Lung (tissue), 17 donors: ENCODE measurements at places on chromosomes 1 and 21. TPM values are rescaled to one million over a fixed set of nuclear protein-coding genes. Genes with fewer than 3 reads are reported as not detected.

- DNase-seq: no peak
Measured at GRCh38 chr1:21750841-21751240, 32.1 kb downstream of the USP48 start.

The OR2L8 gene
- not detected for polyA plus RNA-seq

The PLA2G5 gene
- 3.8 TPM for polyA plus RNA-seq

The FAM72A gene
- 4.1 TPM for polyA plus RNA-seq

DNA sequence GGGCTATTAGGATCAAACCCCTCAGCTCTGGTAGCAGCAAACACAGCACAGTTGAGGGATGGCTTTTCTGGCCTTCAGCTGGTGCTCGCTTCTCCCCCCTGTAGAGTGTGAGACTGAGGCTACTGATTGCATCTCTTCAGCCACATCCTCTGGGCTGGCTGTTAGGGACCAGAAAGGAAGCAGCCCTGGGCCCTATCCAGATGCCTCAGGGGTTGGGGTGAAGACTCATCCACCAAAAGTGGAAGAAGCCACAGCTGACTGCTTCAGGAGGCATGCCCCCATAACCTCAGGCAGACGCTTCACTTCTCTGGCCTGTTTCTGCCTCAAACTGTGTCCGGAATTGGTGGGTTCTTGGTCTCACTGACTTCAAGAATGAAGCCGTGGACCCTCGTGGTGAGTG lies 6.2 kb upstream of the TMEM200B start:
- DNase-seq: no peak

DNA sequence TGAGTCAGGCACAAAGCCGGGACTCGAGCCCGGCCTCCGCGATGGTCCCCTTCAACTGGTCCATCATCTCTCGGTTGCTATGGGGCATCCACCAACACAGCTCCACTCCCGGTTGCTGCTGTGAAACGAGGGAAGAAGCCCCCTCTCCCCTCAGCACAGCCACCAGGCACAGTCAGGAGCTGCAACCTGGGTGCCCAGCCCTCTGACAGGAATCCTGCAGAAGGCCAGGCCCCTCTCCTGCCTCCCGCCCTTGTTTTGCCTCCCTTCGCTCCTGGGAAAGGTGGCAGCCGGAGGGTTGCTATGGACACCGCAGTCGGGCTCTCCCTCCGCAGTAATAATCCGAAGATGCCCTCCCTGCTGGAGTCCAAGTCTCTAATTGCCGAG lies 8.9 kb upstream of the KCNN3 start:
- no peak for DNase-seq

GRCh38 chr1:20619999-20620398 lies 13.3 kb upstream of the PINK1 start:
- DNase-seq: no peak

The BRINP3 gene
- polyA plus RNA-seq: 0.06 TPM

DNA sequence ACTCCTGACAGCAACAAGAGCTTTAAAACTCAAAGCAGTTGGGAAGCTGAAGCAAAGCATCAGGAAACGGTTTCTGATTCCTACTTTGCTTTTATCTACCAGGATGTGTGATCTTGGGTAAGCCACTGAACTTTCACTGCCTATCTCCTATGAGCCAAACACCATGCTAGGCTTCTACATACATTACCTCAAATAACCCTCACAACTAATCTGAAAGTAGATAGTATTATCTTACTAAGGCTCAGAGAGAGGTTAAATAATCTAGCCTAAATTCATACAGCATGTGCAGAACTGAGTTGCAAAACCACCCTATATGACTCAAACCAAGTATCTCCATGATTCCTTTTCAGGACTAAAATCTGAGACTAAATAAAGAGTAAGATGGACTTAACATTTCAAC lies 83.8 kb downstream of the EVI5 start:
- no peak for DNase-seq

DNA sequence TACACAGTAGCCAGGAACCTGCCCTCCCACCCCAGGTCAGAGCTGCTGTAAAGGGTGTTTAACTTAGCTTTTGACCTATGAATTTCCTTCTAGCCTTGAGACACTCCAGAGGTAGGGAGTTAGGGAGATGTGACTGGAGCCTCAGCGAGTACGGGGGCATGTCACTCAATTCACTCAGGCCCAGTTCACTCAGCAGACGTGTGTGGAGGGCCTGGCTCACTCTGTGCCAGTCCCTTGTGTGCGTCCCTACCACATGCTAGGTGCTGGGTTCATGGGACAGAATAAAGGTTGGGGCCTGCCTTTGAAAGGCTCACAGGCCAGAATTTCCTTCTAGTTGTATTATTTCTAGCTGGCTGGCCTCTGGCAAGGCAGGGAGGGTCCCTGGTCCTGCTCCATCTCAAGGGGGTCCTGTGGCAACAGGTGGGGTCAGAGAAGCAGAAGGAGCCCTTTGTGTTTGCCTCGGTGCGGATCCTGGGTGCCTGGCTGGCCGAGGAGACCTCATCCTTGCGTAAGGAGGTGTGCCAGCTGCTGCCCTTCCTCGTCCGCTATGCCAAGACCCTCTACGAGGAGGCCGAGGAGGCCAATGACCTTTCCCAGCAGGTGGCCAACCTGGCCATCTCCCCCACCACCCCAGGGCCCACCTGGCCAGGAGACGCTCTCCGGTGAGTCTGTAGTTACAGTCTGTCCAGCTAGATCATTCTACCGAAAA lies 4.5 kb downstream of the NCDN start:
- no peak for DNase-seq

- no peak for DNase-seq
Measured at GRCh38 chr1:4596486-4596885, 57.9 kb upstream of the AJAP1 start.

DNA sequence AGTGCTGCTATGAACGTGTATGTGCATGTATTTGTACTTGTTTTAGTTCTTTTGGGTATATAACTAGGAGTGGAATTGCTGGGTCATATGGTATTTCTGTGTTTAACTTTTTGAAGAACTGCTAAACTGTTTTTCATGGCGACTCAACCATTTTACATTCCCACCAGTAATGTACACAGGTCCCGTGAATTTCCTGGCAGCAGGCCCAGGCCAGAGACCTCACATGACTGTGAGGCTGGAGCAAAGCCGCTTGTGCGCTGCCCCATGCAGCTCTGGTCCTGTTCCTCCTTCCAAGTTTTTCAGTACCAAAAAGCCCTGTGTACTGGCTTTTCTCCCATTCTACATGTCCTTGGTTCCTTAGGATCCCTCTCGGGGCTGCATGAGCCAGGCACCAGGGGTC lies 29.6 kb downstream of the ACOT11 start:
- DNase-seq: peak; percentile 83

GRCh38 chr1:178174539-178174938 lies 80.6 kb downstream of the RASAL2 start:
- peak; percentile 22 for DNase-seq

The SLC30A10 gene
- not detected for polyA plus RNA-seq

- no peak for DNase-seq
Measured at GRCh38 chr1:224380003-224380402, 23.3 kb downstream of the CNIH4 start.

- DNase-seq: peak; percentile 45
Measured at GRCh38 chr1:24929398-24930259, 447 bp downstream of the RUNX3 start.

DNA sequence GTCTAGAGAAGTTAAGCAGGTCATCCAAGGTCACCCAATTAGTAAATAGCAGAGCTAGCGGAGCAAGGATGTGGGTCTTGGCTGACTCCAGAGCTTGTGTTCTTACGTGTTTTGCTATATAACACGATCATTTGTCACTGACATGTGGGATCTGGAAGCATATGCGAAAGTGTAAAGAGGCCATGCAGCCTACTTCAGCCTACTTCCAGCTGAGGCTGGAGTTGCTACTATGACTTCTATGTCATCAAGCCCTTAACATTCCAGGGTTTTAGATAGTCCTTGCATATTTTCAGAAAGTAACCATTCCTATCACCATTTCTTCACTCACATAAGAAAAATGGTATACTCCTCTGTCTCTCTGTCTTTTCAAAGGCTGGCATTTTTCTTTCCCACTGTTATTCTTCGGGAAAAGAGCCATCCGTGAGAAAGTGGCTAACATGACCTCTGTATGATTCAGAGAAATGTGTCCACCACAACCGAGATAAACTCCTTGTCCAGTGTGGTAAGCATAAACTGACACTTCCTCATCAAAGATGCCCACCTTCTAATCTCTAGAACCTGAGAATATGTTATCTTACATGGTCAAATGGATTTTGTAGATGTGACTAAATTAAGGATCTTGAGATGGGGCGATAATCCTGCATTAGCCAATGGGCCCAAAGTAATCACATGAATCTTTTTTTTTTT lies 24.0 kb upstream of the ABL2 start:
- DNase-seq: no peak

DNA sequence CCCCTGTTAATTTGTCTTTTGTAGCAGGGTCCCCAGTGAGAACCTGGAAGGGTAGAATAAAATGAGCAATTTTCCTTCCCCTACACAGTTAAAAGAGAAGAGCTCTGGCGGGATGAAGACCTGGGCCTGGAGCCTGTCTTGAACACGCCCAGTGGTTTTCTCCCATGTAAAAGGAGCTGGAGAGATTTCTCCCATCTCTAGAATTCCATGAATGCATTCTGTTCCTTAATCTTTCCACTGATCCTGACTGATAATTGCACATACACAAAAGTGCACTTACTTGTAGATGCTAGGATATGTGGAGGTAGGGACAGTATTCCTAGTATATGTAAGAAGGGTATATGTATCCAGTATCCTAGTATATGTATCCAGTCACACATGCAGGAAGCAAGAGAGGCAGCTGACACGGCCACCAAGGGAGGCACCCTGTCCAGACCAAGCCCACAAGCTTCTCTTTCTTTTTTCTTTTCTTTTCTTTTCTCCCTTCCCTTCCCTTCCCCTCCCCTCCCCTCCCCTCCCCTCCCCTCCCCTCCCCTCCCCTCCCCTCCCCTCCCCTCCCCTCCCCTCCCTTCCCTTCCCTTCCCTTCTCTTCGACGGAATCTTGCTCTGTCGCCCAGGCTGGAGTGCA lies 11.9 kb upstream of the PKNOX1 start:
- DNase-seq: no peak

- DNase-seq: no peak
Measured at GRCh38 chr1:30447080-30447479, 276.3 kb downstream of the MATN1 start.

GRCh38 chr1:164604541-164604940 lies 45.6 kb downstream of the PBX1 start:
- no peak for DNase-seq

The BRDT gene
- not detected for polyA plus RNA-seq

The GPR37L1 gene
- polyA plus RNA-seq: 0.04 TPM

GRCh38 chr1:150001415-150001814 lies 9.1 kb downstream of the OTUD7B start:
- no peak for DNase-seq

The SMCP gene
- polyA plus RNA-seq: not detected

DNA sequence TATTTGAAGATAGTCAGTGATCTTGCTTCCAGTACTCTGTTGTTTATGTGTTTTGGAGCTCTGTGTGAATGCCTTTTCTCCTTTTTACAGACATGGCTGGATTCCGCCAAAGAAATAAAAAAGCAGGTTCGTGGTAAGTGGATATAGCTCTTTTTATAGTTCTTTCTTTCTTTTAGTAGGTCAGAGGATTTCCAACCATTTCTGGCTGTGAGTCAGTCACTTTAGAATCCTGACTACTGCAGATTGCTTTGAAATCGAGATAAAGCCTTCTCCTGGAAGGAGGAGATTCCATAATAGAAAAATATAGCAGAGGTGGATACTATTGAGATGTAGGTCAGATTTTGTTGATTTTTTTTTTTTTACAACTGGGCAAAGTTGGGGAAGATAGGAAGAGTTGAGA lies 97.4 kb downstream of the EPB41 start:
- DNase-seq: no peak

- DNase-seq: no peak
Measured at GRCh38 chr1:96982118-96982517, 260.5 kb downstream of the PTBP2 start.

DNA sequence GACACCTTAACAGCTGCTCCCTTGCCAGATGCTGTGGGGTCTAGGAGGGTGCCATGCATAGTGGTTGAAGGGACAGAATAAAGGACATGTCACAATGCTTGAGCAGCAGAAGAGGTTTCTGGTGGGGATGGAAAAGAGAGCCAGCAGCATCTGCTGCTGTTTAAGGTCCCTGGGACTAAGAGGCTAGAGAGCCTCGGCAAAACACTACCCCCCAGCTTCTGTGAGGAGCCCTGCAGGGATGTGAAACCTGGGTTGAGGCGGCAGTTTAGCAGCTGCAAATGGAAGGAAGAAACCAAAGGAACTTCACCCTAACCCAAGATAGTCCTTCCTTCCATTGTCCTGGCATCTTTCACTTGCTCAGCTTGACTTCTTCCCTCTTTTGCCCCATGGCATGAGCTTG lies 39.4 kb downstream of the PLXNA2 start:
- DNase-seq: no peak

The SPATC1L gene
- polyA plus RNA-seq: 6.6 TPM

The PTAFR gene
- polyA plus RNA-seq: 93.6 TPM

DNA sequence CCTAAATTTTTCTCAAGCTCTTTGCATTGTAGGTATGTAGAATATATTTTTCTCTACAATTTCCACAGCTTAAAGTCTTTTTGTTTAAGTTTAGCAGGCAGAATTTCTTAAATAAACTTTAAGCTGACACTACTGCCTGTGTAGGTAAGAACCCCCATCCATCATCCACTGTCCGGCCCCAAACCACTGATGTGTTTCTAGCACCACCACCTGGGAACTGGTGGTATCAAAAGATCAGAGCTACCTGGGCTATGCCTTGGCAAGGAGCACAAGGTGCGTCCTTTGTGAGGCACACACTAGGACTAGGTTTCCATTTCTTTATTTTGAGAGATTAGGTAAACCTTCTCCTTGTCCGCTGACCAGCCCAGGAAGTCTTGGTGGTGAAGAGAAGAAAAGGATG lies 10.5 kb upstream of the LELP1 start:
- DNase-seq: no peak

- DNase-seq: no peak
Measured at GRCh38 chr1:110265186-110265585, 55.1 kb downstream of the KCNC4 start.

- DNase-seq: no peak
Measured at GRCh38 chr1:203763505-203763904, 1.5 kb upstream of the LAX1 start.

GRCh38 chr21:42463861-42464515 lies 32.0 kb downstream of the RSPH1 start:
- DNase-seq: peak; percentile 54

The OR6N1 gene
- 8.7 TPM for polyA plus RNA-seq

DNA sequence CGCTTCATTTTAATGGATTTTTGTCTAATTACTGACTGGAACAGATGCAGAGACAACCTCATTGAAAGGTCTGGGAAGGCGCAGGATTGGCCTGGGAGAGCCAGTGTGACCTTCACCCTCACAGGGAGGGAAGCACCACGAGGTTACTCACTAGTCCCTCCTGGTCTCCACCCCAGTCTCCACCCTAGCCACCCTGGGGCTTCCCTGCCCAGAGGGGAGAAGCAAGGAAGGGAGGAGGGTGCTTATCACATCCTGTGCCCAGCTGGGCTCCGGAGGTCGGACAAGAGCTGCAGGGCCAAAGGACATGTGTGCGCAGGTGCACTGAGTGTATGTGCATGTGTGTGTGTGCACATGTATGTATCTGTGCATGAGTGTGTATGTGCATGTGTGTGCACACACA lies 220.1 kb upstream of the VAMP3 start:
- DNase-seq: no peak

The LCE1D gene
- polyA plus RNA-seq: not detected

The PLCH2 gene
- 2.1 TPM for polyA plus RNA-seq

The KIF2C gene
- polyA plus RNA-seq: 2.7 TPM
